ENCODE measurements at places on chromosomes 1 and 21. TPM values are rescaled to one million over a fixed set of nuclear protein-coding genes. Genes with fewer than 3 reads are reported as not detected.

GRCh38 chr21:22223385-22223784 lies 1225.2 kb downstream of the NCAM2 start:
- no peak for DNase-seq

DNA sequence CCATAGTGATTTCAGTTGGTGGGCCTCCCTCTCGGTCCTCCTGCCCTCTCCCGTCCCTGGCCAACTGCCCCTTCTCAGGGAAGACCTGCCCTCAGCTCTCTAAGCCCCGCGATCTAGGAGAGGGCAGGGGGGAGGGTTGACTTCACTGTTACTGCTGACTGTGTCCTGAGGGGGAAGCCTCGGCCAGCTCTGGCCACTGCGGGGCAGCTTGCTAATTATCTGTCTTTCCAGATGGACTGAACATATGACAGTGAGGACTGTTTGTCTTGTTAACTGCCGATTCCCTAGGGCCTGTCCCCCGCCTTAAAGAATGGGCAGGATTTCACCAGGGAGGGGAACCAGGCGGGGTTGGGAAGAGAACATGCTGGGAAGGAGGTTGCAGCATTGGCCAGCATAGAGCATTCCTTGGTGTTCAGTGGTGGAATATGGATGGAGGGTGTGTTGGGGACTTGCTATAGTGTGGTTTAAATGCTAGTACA lies 22.9 kb downstream of the NIPAL3 start:
- no peak for DNase-seq

DNA sequence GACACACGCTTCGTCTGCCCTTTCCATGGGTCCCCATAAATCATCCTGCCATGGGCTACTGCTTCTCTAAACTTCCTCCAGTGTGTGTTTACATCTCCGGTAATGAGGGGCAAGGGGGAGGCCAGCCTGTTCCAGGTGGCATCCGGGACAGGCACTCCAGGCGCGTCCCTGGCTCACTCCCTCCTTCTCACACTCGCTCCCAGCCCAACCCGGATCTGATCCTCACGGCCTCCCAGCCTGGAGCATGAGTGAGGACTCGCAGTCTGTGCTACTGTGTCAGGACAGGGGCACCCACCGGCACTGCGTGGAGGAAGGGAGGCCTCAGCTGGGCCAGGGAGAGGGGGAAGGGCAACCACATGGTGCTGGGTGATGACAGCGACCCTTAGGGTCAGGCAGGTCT lies 225.4 kb downstream of the TRABD2B start:
- no peak for DNase-seq

GRCh38 chr1:246947255-246947654 lies 15.5 kb upstream of the AHCTF1 start:
- DNase-seq = peak; percentile 18

DNA sequence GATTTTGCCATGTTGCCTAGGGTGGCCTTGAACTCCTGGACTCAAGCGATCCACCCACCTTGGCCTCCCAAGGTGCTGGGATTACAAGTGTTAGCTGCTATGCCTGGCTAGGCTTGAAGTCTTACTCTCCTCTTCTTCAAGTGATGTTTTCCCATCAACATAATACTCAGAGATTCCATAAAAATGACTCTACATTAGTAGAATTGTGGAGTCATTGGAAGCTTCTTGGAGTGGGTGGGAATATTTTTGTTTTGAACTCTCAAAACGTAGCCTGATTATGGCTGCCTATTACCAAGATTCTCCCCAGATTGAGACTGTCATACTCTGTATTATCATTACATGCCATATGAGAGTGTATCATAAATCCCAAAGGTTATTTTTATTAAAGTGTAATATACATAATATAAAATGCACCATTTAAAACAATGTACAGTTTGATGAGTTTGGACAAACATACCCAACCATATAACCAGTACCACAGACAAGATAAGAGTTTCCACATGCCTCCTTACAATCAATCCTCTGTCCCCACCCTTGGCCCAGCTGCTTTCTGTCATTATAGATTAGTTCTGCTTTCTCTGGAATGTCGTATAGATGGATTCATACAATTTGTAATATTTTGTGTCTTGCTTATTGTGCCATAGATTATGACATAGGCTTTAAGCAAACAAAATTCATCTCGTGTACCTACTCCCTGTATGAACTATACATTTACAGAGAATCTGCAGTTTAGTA lies 8.0 kb upstream of the DNM3 start:
- DNase-seq = no peak

- no peak for DNase-seq
Observed at GRCh38 chr1:205924460-205924790, 18.8 kb downstream of the SLC26A9 start.

- DNase-seq = peak; percentile 65
Observed at GRCh38 chr21:29195981-29196669, 65.7 kb downstream of the MAP3K7CL start.

DNA sequence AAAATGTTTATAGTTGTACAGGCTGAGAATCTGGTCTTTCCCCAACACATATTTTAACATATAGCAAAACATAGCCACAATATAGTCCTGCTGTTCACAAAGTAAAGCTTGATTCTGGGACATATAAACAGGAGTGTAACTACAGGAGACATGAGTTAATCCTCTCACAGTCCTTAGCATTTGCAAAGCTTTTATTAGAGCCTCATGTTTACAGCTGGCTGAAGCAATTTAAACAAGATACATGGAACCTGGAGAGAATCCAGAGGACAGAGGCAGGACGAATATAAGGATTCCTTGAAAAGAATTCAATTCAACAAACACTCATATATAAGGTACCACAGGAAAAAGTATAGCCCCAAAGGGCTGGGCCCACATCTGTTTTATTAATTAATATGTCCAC lies 163.4 kb downstream of the ADGRL4 start:
- DNase-seq = no peak

- DNase-seq = no peak
Observed at GRCh38 chr1:178534137-178534868, 21.4 kb downstream of the TEX35 start.

DNA sequence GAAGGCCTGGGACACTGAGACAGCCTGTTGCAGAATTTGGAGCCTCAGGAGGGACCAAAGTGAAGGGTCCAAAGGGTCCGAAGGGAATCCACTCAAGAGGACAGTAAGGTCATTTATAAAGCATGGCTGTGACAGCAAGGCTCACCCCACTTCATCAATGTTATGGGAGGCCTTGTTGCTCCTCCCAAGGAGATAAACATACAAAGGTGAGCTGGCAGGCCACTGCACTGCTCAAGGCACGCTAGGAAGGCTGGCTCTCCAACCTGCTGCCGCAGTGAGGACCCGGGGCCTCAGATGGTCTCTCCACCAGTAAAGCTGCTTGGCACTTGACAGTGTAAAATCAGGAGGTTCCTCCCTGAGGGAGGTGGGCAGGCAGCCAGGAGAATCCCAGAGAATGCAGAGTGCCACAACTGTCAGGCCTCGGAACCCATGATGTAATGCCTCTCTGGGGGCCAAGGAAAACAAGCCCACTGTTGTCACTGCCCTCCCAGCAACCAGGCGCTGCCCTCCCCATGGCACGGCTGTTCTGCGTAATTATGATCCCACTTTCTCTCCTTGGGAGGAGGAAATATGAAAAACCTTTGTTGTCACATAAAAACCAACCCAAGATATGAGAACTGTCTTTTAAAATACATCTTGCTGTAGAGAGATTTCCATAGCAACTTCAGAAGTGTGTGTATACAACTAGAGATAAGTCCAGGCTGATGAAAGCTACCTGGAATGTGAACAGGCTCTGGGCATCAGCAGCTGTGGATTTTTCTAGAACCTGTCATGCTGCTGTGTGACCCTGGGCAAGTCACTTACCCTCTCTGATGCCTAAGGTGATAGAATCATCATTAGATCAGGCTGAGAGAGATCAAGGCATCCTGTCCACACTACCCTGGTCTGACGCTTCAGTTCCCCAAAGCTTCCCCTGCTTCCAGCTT lies 102.5 kb downstream of the KCNN3 start:
- DNase-seq = no peak

GRCh38 chr1:175673371-175674150 lies 69.8 kb downstream of the TNR start:
- DNase-seq = no peak

The USH2A gene
- 0.03 TPM for total RNA-seq

DNA sequence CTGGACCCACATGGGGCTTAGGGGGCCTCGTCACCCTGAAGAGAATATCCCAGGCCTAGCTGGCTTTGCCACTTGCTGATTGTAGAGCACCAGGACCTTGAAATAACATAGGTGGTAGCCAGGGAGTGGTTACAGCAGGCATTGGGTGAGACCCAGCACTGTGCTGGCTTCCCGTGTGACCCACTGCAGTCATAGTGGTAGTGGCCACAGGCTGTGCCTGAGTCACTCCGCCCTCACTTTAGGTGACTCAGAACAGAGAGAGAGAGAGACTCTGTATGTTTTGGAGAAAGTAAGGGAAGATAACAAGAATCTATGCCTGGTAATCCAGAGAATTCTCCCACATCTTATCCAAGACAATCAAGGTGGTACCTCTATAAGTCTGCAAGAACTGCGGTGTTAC lies 98.7 kb upstream of the LHX8 start:
- DNase-seq = no peak

- peak; percentile 47 for DNase-seq
Observed at GRCh38 chr1:206524739-206525364, 17.5 kb downstream of the RASSF5 start.

- DNase-seq = no peak
Observed at GRCh38 chr1:63885899-63886298, 112.1 kb downstream of the ROR1 start.

DNA sequence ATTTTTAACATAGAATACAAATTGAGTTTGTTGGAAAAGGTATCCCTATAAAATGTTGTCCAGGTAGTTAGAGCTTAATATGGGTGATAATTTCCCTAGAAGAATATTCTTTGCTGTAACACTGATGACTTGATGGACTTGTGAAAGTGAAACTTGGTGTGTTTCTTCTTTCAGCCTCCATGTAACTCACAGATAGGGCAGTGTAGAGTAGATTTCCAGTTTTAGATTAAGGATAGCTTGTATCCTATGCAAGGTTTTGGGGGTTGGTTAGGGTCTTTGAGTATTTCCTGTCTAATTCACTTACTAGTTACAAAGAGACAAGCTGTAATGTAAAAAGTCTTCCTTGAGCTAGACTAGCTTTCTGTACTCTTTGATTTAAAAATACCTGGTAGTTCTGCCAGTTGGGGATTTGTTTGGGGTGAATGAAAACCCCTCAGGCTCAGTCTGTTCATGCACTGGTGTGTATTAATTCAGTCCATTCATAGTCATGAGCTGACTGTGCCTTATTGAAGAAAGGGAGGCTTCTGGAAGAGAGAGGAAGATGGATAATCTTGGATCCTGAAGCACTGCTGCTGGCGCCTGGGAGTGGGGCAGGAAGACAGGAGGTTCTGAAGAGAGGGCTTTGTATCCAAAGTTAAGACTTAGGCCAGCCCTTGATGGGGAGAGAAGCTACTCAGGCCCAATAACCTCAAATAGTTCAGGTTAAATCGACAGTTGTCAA lies 83.6 kb downstream of the CAMTA1 start:
- DNase-seq = no peak

DNA sequence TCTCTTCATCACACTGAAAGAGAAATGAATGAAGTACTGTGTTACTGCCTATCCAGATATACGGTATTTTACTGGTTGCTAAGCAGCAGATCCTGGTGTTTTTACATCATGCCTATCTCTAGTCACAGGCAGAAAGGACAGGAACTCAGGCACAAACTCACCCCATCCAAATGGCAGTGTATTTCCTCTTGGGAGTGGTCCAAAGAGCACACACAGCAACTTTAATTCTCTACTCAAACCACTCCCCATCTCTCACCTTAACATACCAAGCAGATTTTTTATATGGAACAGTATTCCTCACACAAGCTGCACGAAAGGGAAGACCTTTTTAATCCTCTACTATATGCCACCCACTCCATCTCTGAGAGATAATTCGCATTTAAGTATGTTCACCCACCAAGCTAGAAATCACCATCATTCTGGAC lies 27.3 kb downstream of the EIF4G3 start:
- peak; percentile 19 for DNase-seq

- no peak for DNase-seq
Observed at GRCh38 chr1:208535511-208535910, 291.3 kb upstream of the PLXNA2 start.

GRCh38 chr1:187294421-187295201 lies 465.9 kb downstream of the PLA2G4A start:
- no peak for DNase-seq

GRCh38 chr1:181044449-181044966 lies 10.7 kb downstream of the MR1 start:
- no peak for DNase-seq

The WNT9A gene
- 2.2 TPM for total RNA-seq

DNA sequence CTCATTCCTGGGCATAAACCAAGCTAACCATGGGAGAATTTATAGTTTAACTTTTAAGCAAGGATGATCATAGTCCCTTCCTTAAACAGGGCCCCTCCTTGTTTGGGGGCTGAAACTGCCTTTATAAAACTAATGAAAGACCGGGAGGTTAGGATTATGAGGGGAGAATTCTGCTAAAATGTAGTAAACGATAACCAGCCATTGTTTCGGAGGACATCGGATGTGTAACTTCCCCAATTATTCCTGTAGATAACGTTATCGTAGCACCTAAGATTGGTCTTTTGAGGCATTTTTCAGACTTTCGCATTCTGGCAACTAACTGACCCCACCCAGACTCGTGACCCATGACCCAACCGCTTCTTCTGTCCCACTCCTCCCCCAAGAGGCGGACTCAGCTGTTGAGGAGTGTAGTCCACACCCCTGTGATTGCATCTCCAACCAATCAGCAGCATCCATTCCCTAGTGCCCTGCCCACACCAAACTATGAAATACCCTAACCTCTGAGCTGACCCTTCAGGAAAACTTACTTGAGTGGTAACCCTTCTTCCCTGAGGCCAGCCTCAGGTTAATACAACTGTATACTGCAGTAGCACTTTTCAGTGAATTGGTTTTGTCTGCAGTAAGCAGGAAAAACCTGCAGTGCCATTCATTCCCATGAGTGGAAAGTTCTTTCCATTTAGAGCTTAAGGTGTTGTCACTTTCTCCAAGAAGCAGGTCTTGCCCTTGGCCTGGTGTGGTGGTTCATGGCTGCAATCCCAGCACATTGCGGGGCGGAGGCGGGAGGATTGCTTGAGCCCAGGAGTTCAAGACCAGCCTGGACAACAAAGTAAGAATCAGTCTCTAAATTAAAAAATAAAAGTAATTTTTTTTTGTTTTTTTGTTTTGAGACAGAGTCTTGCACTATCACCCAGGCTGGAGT lies 823 bp upstream of the SYF2 start:
- DNase-seq = peak; percentile 81

GRCh38 chr1:180612632-180613031 lies 19.2 kb upstream of the XPR1 start:
- DNase-seq = no peak

DNA sequence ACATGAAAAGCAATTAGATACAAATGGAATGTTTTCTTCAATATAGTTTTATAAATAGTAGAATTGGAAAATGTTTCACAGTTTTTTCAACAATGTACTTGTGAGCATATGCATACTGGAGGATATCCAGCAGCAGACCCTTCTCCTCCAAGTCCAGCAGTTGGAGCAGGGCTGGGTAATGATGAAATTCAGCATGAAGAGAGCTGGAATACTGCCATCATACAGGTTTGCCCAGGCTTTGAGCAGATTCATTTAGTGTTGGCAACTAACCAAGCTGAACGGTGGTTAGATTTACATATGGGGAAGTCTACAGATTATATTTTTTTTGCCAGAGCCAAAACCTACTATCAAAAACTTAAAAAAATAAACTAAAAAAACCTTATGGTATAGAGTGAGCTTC lies 38.3 kb downstream of the WDR3 start:
- no peak for DNase-seq

The AMY2B gene
- 14.6 TPM for total RNA-seq
